ENCODE measurements at places on chromosomes 3 and 15.

- no peak for DNase-seq
Measured at GRCh38 chr3:189820365-189820720, 189.2 kb downstream of the TP63 start.

- DNase-seq: no peak
Measured at GRCh38 chr15:45794712-45795439, 160.0 kb downstream of the SQOR start.

- DNase-seq: no peak
Measured at GRCh38 chr15:55917881-55918296, 75.5 kb downstream of the NEDD4 start.

GRCh38 chr3:156760333-156760732, 65.8 kb upstream of the LEKR1 start:
- no peak for DNase-seq
